ENCODE measurements at places on chromosomes 12 and 14.

DNA sequence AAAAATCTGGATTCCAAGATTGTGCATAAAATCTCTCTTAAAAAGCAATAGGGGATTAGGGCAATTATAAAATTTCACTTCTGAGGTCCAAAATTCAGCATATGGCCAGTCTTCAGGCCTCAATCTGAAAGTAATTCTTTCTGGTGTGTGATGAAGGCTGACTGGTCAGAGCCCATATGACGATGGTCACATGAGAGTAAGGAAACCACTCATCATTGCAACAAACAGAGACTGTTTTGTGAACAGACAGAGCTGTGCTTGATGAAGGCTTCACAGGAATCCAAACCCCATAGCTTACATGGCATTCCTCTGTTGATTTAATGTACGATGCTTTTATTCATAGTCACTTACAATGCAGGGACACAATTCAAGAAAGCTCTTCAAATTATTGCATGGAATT is 238.1 kb downstream of the APAF1 start:
- no peak for DNase-seq

GRCh38 chr12:55699471-55700055 is 8.1 kb downstream of the ITGA7 start:
- peak; percentile 61 for DNase-seq

GRCh38 chr12:66337381-66338010 is 35.2 kb downstream of the HELB start:
- DNase-seq = no peak

- no peak for DNase-seq
Measured at GRCh38 chr14:98022541-98023520, 1225.6 kb downstream of the VRK1 start.

DNA sequence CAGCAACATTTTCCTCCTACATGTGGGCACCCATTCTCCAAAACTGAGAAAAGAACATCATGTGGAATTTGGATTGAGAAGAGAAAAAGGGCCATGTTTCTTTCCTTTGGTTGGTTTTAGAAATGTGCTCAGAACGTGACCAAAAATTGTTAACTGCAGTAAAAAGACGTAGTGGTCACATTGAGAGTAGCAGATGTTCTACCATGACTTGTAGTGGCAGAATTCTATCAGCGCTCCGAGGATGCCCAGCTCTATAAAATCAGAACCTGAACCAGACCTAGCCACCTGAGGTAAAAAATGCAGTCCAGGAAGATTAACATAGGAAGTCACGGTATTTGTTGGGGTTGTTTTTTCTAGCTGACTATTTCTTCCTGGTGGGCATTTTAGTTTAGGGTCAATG is 101.8 kb upstream of the TMEM233 start:
- no peak for DNase-seq

DNA sequence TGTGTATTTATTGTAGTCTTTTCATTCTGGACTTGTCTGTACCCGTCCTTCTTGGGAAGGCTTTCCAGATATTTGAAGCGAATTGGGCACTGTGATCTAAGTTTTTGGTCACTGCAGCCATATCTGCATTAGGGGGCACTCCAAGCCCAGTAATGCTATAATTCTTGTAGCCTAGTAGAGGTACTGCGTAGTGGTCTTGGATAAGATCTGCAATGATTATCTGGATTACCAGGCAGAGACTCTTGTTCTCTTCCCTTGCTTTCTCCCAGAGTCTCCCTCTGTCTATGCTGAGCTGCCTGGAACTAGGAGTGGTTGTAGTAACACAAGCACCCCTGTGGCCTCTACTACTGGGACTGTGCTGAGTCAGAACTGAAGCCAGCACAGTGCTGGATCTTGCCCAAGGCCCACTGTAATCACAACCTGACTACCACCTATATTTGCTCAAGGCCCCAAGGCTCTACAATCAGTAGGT is 30.0 kb downstream of the SLC38A2 start:
- peak; percentile 63 for DNase-seq

- no peak for DNase-seq
Measured at GRCh38 chr14:76163668-76164363, 12.1 kb downstream of the GPATCH2L start.

DNA sequence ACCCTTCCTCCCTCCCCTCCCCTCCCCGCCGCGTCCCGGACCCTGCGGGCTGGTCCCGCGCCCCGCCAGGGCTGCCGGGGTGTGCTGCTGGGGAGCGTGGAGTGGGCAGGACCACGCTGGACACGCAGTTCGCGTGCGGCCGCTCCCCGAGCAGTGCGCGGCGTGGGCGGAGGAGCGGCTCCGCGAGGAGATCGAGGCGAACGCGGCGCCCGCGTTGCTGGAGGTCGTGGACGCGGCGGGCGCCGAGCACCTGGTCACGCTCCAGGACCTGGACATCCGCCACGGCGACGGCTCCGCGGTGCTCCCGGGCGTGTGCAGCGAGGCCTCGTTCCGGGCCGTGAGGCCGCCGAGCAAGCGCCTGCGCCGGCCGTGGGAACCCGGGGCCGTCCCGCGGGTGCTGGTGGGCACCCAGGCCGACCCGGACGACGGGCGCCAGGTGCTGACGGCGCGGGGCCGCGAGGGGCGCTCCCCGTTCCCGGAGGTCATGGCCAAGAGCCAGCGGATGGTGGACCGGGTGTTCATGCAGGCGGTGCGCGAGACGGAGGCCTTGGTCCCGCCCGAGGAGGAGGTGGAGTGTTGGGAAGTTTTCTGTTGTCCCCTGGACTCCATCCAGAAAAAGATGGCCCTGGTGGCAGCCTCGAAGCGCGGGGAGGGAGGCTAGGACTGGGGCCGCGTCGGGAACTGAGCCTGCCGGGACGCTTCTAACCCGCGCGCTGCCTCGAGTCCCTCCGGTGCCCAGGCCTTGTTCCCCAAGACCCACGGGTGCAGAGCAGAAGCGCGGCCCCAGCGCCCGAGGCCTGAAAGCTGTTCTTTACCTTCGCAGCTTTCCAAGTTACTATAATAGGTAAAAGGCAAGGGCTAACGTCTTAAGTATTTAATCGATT is 54.7 kb upstream of the EIF5 start:
- DNase-seq = no peak

- DNase-seq = no peak
Measured at GRCh38 chr14:102226356-102227125, 78.4 kb downstream of the MOK start.

- DNase-seq = no peak
Measured at GRCh38 chr14:105944632-105945610, 418.5 kb downstream of the TMEM121 start.

- no peak for DNase-seq
Measured at GRCh38 chr14:22380571-22381407, 208.2 kb downstream of the DAD1 start.

DNA sequence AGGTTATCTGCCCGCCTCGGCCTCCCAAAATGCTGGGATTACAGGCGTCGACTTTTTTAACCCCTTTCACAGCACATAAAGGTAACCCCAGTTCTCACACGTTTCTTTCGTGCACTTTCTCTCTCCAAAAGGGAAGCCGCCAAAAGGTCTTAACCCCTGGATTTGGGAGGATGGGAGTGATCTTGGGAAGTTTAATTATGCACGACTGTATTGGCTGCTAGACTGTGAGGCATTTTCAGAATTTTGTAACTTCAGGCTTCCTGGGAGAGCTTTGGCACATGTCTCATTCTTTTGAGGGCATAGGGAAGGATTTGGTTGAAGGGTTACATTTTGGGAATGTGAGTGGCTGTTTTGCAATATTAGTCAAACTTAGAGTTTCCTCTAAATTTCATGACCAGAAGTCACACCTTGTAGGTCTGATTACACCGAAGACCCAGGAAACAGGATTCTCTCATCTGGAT is 1.4 kb upstream of the SMARCC2 start:
- DNase-seq = no peak

DNA sequence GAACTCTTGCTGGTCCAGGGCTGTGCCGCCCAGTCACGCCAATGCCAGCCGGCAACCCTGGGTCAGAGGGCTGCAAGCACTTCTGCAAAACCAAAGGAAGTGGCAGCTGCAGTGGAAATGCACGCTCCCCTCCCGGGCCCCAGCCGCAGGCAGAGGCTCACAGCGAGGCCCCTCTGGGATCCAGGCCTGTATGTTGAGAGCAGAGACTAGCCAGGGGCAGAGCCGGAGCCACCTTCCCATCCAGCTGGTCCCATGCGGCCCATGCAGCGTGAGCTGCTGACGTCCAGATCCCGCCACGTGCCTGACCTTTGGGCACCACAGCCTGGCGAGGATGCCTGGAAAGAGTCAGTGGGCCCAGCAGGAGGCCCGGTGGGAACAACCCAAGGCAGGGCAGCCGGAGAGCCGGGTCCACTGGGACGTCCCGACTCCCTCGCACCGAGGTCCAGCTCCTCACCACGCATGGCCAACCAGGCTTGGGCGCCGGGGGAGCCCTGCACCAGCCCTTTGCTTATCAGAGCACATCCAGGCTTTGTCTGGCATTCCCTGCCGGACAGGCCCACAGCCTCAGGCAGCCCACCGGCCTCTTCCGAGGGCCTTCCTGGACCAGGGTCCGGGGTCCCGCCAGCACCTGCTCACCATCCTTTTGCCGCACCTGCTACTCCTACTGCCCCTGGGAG is 4.3 kb downstream of the GPR132 start:
- no peak for DNase-seq

All from tibial artery (tissue), 4 donors.